ENCODE measurements at places on chromosomes 4 and X.

- no peak for DNase-seq
These were observed 127.2 kb upstream of the MAP3K15 start for GRCh38 chrX:19642241-19643109.

GRCh38 chr4:126265888-126266287, 951.1 kb downstream of the FAT4 start:
- DNase-seq: no peak

GRCh38 chr4:26069218-26069617, 155.2 kb downstream of the SMIM20 start:
- DNase-seq: peak; percentile 20

GRCh38 chrX:16882169-16882568, 12.0 kb upstream of the RBBP7 start:
- DNase-seq: peak; percentile 67

DNA sequence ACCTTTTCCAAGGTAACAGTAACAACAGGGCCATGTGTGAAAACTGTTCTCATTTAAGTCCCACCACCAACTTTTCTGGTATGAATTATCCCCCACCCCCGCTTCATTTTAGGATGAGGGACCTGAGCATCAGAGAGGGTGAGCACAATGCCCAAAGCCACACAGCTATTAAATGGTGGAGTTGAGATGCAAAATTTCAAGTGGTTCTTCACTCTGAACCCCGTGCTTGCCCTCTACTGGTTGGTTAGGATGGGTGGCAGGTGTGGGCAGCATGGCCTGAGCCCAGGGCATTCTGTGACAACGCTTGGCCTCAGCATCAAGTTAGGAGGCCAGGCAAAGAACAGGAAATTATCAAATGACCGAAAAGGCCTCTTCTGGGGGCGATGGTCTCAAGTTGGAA, 33.5 kb downstream of the MED28 start:
- peak; percentile 31 for DNase-seq

DNA sequence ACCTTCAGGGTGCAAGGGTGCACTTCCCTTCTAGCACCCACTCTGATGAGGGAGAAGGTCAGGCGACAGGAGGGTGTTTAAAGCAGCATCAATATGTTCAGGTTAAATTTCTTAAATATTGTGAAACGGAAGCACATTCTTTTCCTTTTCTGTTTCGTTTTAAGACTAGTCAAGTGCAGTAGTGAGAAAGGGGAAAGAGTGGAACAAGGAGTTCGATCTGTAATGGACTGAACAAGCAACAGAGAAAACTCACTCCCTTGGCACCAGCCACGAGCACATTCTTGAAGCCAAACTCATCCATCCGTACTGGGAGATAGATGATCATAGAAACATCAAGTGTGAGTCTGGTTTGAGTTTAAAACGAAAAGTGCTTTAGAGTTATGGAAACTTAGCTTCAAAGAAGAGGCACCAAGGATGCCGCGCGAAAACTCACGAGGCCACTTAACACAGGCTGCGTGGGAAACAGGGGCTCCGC, 815 bp downstream of the FAM53A start:
- no peak for DNase-seq

GRCh38 chr4:70838204-70838603, 1.5 kb downstream of the GRSF1 start:
- DNase-seq: no peak

GRCh38 chrX:24768556-24768955, 74.8 kb downstream of the POLA1 start:
- DNase-seq: no peak
